ENCODE measurements at places on chromosomes 5 and 9.
A peak's percentile ranks its signal among the peaks of the same experiment; 100 is the strongest.

- peak; percentile 16 for DNase-seq
These were observed 206.6 kb upstream of the HAPLN1 start for GRCh38 chr5:83927140-83927733.

DNA sequence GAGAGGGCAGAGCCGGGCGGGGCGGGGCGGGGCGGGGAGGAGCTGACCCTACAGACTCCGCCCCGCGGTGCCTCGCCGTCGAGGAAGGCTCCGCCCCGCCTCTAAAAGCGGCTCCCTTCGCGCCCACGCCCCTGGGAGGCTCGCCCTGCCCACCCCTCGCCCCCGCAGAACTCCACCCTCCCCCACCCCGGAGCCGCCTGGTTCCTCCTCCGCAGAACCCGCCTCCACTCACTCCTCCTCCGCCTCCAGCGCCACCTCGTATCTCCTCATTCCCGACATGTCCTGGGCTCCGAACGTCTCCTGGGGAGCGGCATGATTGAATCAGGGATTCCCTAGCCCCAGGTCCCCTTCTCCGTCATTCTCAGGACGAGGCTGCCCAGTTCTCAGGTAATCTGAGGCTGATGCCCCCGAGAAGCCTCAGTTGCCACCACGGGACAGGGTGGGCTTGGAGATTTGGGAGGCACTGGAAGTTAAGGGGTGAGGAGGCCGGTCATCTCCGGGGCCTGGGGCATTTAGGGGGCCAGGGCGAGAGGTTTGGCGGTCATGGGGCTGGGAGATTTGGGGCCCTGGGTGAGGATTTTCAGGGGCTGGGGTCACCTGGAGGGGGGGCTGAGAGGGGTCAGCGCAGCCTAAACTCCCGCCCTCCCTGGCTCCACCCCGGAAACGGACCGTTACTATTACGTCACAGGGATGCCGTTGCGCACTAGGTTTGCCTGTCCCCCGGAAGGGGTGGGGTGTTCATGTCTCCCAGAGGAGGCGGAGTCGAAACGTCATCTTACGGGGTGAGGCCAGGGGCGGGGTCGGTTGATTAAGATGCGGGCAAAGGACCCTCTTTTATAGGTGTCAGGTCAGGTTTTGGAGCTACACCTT lies 3.2 kb upstream of the CCL27 start:
- peak; percentile 95 for DNase-seq

DNA sequence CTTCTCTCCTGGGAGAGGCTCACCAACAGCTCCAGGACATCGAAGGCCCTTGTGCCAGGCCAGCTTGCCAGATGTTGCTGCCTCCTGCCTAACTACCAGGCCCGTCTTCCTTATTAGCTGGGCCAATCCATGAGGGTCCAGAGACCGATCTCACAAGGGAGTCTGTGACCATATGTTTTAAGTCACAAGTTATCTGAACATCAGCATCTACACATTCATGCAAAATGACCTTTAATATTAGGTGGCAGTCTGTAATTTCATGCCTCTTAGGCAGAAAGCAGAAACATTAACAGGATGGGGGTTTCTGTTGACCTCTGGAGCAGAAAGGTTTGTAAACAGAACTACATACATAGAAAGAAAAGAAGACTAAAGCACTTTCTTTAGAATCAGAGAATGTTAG lies 75.1 kb upstream of the SLC25A51 start:
- DNase-seq: no peak

GRCh38 chr9:123584202-123585176 lies 228.5 kb downstream of the CRB2 start:
- no peak for DNase-seq

DNA sequence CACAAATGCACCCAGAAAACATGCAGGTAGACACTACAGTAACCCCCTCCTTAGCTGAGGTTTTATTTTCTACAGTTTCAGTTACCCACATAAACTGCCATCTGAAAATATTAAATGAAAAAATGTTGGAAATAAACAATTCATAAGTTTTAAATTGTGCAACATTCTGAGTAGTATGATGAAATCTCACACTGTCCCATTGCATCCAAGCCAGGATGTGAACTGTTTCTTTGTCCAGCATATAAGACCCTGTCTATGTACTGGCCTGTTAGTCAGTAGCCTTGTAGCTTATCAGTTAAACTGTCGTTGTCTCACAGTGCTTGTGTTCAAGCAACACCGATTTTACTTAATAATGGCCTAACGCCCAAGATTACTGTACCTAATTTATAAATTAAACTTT lies 630.5 kb downstream of the ANXA1 start:
- DNase-seq: no peak

GRCh38 chr5:132446621-132447020 lies 44.0 kb downstream of the IRF1 start:
- DNase-seq: peak; percentile 71

DNA sequence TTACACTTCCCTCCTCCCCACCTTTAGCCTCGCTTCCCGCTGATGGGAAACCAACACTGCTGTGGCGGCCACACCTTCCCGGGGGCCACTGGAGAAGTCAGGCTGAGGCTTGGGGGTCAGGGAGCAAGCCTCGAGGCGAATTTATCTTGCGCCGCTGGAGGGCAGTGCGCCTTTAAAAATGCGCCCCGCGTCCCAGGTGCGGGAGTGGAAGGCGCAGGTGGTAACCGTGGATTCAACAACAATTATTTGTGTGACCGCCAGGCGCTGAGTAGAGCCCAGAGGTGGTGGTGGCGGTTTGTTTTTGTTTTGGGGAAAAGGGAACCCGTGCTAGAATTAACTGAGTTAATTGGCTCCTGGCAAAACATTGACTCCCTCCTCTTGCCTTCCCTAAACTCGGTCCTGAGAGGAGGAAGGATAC lies 1.1 kb downstream of the CFAP77 start:
- DNase-seq: no peak

DNA sequence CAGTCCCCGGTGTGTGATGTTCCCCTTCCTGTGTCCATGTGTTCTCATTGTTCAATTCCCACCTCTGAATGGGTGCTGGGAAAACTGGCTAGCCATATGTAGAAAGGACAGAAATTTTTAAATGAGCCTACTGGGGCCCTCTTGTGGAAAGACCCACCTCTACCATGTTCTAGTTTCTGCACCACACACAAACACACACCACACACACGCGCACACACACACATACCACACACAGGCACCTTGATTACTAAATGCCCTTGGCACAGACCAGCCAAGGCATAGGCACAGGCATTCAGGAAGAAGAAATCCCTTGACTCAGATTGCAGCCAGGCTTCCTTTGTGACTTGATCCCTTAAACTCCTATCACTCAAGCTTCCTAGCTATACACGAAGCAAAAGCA lies 60.5 kb downstream of the SIL1 start:
- no peak for DNase-seq

DNA sequence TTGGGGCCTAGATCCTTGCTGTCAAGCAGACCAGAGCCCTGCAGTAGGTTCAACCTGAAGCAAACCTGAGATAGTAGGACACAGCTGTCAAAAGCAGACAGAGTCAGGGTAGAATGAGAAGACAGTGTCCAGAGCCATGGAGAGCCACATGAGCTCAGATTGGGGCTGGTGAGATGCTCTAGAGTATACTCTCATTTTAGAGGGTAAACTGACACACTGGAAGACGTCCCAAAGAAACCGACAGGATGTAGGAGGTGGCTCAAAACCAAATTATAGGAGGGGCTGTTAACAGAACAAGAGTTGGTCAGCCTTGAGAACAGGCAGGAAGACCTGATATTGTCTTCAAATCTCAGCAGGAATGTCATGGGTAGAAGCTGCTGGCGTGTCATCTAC lies 11.5 kb downstream of the CCDC69 start:
- no peak for DNase-seq

DNA sequence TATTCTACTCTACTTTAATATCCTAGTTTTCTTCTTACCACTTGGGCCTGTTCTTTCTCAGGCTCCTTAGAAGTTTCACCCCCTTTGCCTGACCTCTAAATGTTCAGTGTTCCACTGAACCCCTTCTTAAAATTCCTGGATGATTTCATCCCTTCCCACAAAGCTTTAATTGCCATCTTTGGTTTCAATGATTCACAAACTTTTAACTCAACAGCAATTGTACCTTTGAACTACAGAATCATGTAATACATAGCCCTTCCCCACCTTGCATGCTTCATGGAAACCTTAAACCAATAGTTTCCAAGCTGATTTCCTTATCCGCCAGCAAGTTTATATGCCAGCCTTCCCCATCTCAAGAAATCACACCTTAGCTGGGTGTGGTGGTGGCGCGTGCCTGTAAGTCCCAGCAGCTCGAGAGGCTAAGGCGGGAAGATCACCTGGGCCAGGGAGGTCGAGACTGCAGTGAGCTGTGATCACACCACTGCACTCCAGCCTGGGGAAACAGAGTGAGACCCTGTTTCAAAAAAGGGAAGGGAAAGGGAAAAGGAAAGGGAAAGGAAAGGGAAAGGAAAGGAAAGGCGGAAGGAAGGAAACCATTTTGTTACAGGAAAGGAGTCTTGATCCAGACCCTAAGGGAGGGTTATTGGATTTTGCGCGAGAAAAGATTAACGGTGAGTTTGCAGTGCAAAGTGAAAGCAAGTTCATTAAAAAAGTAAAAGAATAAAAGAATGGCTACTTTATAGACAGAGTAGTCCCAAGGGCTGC lies 1023.7 kb upstream of the DMAC1 start:
- no peak for DNase-seq

DNA sequence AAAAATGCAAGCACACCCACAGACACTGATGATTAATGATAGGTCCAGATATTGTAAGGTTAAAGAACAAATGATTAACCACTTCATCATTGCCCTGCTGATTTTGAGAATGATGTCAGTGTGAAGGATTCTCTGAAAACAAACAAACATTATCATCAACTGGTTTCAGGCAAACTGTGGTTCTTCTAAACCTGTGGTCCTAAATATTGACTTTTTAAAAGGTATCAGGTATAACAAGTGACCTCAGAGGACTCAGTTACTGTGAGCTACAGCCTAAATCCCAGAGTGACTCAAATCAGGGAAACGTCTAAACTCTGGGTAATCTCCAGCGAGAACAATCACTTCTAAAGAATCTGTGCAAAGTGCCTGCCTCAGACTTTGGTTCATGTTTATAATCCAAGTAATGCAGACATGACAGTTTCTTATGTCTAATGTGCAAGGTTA lies 172.3 kb upstream of the CDH6 start:
- DNase-seq: no peak

GRCh38 chr5:170648541-170648940 lies 135.0 kb upstream of the GABRP start:
- DNase-seq: no peak

- peak; percentile 22 for DNase-seq
These were observed 36.6 kb upstream of the MYORG start for GRCh38 chr9:34413231-34413852.

GRCh38 chr9:84866396-84867175 lies 197.1 kb downstream of the NTRK2 start:
- DNase-seq: peak; percentile 83

GRCh38 chr5:92309336-92309991 lies 926.3 kb upstream of the ARRDC3 start:
- peak; percentile 39 for DNase-seq

- no peak for DNase-seq
These were observed 1.4 kb upstream of the WNK2 start for GRCh38 chr9:93182572-93182971.

- no peak for DNase-seq
These were observed 3.5 kb downstream of the RALGDS start for GRCh38 chr9:133117271-133118178.

DNA sequence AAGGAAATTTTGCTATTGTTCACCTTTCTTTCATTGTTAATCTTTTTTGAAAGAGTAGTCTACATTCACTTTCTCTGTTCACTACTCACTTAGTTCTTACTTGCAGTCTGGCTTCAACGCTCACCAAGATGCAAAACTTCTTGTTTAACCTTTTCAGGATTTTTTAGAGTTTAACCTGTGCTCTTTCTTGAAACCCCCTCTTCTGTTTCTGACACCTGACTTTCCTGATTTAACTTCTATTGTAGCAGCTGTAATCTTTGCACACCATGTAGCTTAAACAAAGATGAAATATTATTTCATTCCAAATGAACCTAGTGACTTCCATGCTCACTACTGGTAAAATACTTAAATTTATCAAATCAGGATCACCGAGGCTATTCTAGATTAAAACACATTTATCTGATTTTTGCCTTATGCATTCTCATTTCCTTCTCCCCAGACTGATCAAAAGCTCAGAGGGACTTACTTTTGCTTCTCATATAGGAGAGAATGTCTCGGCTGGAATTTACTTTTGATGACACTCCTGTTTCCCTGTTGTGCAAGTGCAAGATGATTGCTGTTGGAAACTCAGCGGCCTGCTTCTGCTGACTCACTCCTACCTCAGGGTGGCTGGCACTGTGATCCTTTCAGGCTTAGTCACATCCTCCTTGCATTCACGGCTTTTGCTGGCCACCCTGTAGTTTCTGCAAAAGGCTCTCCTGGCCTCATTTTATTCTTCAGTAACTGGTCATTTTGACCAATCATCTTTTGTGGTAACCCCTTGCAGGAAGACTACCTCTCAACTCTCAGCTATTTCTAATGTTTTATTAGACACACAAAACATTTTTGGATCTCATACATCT lies 109.3 kb upstream of the IFNE start:
- no peak for DNase-seq

GRCh38 chr5:172402531-172403188 lies 51.7 kb downstream of the SH3PXD2B start:
- DNase-seq: no peak

GRCh38 chr5:104452550-104452949 lies 890.0 kb upstream of the NUDT12 start:
- DNase-seq: no peak

DNA sequence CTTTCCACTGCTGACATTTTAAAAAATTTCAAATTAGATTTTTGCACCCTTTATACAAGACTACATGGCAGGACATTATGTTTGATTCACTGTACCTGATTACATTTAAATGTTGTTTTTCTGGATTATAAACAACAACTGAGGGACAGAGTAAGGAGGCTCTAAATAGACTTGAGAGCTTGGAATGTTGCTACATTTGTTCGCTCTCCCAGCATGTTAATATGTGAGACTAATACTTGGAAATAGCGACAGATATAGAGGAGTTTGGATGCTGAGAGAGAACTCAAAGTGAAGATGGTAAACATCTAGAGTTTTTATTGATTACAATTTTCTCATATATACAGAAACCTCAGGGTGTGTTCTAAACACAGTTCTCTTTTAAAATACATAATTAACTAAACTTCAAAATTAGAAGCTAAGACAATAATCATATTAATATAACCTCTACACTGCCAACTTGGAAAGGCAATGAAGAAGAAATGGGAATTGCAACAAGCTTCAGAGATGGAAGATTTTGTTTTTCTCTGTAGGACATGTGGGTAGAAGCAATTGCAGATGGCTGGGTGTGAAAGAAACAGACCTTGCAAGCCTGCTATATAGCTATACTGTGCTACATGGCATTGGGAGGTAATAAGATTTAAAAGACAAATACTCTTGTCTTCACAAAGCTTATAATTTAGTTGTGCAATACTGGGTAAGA lies 1.4 kb upstream of the NDFIP1 start:
- no peak for DNase-seq

DNA sequence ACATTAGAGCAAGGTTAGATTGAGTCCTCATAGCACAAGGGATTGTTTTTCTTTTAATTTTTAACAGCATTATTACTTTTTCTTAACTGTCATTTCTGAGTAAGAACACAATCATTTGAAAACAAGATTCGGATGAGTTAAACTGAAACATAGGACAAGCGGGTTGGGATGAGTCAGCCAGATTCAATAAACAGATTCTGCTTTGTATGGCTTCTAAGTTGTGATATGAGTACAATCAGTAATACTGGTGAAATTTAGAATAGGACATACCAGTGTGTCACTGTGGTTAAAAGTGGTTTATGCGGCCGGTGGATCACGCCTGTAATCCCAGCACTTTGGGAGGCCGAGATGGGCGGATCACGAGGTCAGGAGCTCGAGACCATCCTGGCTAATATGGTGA lies 364.3 kb upstream of the CDH10 start:
- DNase-seq: no peak
